ENCODE measurements at places on chromosomes 2 and 18. TPM values are rescaled to one million over a fixed set of nuclear protein-coding genes. Genes with fewer than 3 reads are reported as not detected.

DNA sequence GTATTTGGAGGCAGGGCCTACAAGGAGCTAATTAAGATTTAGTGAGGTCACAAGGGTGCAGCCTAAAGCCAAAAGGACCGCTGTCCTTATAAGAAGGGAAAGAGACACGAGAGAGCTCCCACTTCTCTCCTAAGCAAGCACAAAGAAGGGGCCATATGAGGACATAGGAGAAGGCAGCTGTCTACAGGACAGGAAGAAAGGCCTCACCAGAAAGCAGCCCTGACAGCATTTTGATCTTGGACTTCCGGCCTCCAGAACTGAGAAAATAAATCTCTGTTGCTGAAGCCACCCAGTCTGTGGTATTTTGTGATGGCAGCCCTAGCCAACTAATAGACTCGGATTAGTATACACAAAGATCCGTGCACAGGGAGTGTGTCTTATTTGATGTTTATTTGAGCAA is 139.7 kb downstream of the B3GNT2 start:
- DNase-seq, result no peak

- no peak for DNase-seq
Measured at GRCh38 chr2:215825707-215826106, 187.6 kb downstream of the MREG start.

Gene ITM2C
- 31.6 TPM for total RNA-seq

GRCh38 chr18:7926526-7926925 is 359.4 kb downstream of the PTPRM start:
- DNase-seq, result peak; percentile 52

DNA sequence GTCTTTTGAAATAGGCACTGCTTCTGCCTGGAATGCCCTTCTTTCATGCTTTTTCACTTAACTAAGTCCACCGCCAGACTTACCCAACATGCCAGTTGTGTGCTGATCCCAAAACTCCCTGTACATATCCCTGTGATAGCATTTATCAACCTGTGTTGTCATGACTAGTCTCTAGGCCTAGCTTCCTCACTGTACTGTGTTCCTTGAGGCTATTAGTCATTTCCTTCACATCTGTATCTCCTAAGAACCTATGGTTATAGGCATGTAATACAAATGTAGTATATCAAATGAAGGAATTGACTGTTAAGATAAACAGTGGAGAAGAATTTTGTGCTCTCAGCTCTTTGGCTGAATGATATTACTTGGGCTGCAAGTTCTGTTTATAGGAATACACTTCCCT is 184.3 kb downstream of the CYRIA start:
- no peak for DNase-seq

- DNase-seq, result no peak
Measured at GRCh38 chr2:197307933-197308521, 2.6 kb downstream of the ANKRD44 start.

Gene BOLL
- total RNA-seq, result not detected

DNA sequence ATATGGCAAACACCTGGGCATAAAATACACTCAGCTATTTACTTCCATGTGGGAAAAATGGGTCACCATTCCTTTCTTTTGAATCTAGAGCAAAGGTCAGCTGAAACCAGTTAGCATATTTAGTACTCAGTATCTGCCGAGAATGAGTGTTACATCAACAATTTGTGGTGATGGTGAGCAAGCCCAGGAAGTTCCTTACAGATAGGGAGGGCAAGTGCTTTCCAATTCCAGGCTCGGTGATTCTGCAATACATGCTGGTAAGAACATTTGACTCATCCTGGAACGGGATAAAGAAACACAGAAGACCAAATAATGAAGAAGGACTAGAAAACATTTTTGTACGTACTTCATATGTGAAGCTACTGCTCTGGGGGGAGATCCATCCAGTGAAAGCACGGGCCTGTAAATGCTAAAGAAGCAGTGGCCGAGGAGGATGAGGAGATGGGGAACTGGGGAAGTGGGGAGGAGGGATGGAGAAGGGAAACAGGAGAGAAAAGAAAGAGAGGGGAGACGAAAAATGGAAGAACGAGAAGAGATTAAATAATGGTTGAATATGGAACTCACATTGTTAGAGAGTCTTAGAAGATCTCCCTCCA is 251.9 kb downstream of the TTC32 start:
- no peak for DNase-seq

DNA sequence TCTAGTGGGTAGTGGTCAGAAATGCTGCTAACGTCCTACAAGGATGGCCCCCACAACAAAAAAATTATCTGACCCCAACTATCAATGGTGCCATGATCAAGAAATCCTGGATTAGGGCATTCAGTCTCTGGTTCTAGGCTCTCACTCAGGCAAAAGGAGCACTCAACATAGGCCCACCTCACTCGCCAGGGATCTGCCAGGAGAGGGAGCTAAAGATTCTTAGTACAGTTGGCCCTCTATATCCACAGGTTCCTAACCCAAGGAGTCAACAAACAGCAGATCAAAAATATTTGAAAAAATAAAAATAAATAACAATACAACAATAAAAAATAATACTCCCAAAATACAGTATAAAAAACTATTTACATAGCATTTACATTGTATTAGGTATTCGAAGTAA is 10.0 kb downstream of the SLC4A5 start:
- peak; percentile 58 for DNase-seq

Gene CHRND
- not detected for total RNA-seq

GRCh38 chr2:103868396-103868795 is 985.5 kb upstream of the POU3F3 start:
- no peak for DNase-seq

DNA sequence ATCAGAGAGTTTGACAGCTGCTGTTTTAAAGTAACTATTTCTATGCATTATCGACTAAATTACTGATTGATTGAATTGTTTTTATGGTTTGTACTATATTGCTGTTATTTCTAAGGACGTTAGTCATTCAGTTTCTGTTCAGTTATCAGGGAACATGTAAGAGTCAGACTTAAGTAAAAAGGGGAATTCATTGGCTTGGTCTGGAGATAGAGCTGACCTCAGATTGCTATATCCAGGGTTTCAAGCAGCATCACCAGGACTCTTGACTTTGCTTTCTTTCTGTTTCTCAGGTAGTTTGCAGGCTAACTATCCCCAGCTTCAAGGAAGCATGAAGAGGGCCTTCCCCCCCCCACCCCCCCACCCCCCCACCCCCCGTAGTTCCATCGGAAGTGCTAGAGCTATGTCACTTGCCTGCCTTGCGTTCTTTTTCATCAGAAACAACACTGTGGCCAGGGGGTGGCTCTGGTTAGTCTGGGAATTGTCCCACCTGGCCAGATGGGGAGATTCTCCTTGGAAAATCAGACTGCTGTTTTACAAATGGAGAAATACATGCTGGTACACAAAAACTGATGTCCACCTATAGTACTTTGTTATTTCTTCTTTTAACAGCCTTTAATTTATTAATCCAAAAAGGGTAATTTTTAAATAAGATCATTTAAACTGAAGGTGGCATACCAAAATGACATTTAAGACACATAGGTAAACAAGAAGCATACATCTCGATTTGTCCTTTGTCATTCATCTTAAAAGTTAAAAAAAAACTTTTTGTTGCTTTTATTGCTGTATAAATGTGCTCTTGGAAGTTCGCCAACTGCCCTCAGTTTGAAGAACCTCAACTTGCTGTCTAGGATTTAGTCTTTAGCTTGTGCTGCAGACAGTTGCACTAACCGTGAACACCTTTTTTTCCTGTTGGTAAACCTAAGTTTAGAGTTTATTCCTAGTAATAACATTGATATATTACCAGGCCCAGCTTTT is 9.4 kb downstream of the SMAD4 start:
- DNase-seq, result no peak

Gene OTOF
- 20.7 TPM for total RNA-seq

DNA sequence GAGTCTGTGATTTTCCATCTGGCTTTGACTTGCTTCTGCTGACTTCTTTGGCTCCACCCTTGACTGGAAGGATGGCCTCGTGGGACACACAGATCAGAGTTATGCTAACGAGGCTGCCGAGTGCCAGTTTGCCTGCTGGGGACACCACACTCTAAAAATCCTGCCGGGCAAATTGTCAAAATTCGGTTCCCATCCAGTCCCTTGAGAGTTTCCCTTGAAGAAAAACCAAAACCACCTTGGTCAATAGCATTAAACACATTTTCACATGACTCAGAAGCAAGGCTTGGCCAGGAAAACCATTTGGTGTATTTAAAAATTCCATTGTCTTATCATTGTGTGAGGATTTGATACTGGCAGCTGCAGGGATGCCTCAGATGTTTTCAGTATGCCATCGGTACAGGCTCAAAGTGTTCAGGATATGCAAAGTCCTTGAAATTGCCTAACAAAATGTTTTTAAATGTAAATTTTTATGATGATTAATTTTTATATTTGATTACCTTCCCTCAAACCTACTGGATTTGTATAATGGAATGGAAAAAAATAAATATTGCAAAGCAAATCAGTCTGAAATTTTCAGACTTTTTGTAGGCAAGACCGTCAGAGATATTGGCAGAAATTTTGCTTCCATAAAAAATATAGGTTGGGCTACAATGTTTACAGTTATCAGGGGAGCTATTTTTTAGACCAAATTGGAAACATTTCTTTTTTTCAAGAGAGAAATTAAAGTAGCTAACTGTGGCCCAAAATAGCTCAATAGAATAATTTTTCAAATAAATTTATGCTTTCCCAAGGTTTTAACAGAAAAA is 41.6 kb downstream of the KCNE4 start:
- DNase-seq, result no peak

DNA sequence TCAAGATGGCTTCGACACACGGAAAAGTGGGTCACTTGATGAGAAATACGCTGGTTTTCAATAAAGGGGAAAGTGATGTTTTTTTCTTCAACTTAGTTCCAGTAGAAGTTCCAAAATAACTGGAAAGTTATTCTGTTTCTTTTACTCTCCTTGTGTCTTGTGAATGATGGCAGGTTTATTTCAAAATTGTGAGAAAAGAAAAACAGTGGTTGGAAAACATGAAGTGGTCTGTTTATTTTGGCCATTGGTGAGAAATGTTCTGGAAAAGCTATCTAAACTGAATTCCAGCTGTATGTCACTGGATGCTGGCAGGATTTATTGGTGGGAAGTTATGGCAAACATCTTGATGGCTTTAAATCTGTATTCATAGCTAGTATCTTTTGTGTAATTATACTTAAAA is 484.1 kb downstream of the DCC start:
- no peak for DNase-seq

Gene PER2
- total RNA-seq, result 1.7 TPM

Gene NT5C1B
- not detected for total RNA-seq

DNA sequence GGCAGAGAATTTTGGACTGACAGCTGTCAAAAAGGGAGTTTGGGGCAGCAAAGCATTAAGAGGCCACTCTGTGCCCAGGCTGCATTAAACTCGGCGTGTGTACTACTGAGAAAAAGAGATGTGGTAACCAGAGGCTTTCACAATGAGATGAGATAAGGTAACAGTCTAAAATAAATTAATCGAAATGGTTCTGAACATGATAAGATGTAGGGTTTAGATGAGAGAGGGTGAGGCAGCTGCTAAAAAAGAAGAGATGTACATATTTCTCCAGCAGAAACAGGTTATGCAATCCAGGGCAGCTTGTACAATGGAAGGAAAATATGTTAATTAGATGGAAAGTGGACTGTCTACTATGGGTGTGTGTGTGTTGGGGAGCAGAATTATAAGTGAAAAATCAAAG is 39.2 kb upstream of the ACTR3 start:
- DNase-seq, result no peak

Gene WDPCP
- 3.5 TPM for total RNA-seq

- DNase-seq, result no peak
Measured at GRCh38 chr2:233865838-233866237, 2.3 kb downstream of the MSL3B start.

DNA sequence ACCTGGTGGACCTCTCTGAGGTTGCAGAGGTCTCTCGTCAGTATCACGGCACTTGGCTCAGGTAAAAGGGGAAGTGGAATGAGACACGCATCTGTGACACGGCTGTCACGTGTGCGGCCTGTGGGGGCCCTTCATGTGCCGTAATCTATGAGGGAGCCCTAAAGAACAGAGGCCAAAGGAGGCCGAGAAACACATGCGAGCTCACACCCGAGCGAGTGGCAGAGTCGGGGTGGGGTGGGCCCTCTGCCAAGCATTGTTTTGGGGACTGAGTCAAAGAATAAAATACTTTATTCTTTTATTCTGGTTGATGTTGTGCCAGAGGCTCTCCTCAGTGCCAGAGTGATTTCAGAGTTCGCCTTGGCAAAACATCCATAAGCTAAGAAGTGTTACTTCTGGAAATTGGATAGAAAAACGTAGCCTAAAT is 43.3 kb downstream of the PLB1 start:
- DNase-seq, result peak; percentile 14

- no peak for DNase-seq
Measured at GRCh38 chr2:28993206-28993960, 12.3 kb downstream of the TOGARAM2 start.

DNA sequence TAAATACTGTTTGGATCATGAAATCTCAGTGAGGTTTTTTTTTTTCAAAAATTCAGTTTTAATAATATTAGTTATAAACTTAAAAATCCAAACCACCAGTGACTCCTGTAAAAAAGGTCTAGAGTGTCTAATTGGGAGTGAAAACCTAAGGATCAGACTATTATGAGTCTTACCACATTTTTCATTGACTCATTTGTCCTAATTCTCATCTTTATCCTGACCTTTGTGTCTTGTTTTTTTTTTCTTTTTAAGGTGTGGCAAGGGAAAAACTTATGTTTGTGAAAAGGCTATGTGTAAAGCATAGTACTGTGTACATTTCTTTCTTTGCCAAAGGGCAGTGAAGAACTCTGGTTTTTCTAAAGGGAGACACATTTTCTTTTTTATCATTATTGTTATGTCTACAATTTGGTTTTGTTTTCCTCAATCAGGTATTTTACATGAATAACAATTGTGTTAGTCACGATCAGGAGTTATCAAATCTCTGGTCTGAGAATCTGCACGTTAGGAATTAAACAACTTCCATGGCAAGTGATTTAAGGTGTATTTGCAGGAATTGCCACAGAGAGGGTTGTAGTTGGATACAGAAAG is 52.6 kb downstream of the RHBDD1 start:
- no peak for DNase-seq

Gene LRP1B
- total RNA-seq, result 0.13 TPM

GRCh38 chr2:54720563-54720962 is 2.9 kb upstream of the EML6 start:
- no peak for DNase-seq

Gene CCDC141
- total RNA-seq, result 1.5 TPM

DNA sequence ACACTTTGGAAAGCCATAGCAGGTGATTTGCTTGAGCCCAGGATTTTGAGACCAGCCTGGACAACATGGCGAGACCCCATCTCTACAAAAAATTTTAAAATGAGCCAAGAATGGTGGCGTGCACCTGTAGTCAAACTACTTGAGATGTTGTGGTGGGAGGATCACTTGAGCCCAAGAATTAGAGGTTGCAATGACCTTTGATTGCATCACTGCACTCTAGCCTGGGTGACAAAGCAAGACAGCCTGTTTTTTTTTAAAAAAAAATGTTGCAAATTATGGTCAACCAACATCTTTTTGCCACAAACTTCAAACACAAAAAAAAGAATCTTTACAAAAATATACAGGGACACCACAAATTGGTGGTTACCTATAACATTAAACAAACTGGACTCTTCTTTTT is 40.3 kb downstream of the MEX3C start:
- DNase-seq, result no peak

GRCh38 chr18:40407909-40408308 is 1547.1 kb upstream of the PIK3C3 start:
- no peak for DNase-seq

- DNase-seq, result no peak
Measured at GRCh38 chr18:78975699-78976335, 3.8 kb upstream of the SALL3 start.

Measured in dermis microvascular lymphatic vessel endothelial cell (primary cell).